ENCODE measurements at places on chromosomes 16 and 17.

DNA sequence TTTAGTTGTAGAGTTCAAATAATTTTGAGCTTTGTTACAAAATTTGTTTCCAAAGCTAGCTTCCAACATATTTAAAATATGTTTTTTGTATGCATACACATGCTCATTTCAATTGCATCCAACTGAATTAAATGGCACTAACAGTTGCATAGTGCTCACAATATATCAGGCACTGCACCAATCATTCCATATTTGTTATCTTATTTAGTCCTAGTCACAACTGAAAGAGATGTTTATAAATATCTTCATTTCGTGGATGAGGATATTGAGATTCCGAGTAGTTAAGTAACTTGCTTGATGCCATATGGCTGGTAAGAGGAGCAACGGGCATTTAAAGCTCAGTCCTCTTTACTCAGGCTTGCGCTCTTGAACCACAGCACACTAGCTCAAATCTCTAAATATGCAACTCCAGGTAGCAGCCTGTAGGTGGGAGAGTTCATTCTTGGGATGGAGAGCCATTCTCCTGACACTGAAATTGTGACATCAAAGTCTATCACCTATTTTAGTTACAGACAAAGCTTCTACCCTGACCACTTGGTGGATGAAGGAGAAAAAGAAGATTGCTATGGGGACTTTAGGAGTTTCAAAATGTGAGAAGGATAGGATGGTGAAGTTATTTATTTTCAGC lies 118.0 kb upstream of the CA10 start:
- DNase-seq: no peak

DNA sequence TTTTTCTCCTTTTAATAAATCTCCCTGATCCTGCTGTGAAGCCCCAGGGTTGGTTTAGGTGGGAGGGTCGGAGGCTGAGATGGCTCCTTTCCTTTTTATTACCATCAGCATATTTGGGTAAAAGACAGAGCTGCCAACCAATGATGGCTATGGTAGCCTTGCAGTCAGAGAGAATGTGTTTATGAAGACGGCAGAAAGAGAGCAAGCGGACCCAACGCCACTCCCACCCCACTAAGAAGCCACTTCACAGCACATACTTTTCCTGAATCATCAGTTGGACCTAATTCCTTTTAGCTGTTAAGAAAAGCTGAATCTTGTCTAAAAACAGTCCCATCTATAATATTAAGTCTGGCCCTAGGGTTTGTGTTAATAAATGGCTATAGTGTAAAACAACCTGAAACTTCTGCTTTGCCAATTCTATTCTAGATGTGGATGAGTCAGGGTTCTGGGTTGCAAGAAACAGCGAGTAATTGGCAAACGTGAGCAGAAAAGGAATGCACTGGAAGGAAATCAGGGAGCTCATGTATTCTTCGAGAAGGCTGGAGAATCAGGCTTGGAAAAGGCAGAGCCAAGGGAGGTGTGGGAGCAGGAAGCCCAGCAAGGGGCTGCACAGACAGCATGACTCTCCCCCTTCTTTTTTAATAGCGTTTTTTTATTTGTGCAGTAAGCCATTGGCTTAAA lies 34.0 kb upstream of the PRKCA start:
- DNase-seq: no peak

- no peak for DNase-seq
Measured at GRCh38 chr17:38461683-38462082, 33.4 kb downstream of the ARHGAP23 start.

- no peak for DNase-seq
Measured at GRCh38 chr17:48629411-48629759, 3.2 kb upstream of the HOXB9 start.

GRCh38 chr17:65771704-65772103 lies 210.3 kb upstream of the AXIN2 start:
- DNase-seq: no peak

DNA sequence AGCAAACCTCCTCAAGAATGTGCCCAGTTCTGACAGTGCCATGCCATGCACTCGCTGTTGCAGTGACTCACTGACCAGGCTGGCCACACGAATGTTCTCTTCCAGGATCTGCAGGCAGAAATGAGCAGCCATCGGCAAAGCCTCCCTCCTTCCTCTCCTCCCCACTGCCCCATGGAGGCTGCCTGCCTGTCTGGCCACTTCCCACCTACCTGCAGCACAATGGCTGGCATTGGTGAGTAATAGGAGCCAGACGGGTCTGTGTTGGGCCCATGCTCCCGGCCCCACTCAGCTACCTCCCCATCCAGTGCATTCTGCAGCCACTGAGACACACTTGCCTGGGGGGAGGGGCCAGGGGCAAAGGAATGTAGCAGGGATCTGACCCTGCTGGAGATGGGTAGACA lies 2.8 kb upstream of the MATCAP1 start:
- no peak for DNase-seq

DNA sequence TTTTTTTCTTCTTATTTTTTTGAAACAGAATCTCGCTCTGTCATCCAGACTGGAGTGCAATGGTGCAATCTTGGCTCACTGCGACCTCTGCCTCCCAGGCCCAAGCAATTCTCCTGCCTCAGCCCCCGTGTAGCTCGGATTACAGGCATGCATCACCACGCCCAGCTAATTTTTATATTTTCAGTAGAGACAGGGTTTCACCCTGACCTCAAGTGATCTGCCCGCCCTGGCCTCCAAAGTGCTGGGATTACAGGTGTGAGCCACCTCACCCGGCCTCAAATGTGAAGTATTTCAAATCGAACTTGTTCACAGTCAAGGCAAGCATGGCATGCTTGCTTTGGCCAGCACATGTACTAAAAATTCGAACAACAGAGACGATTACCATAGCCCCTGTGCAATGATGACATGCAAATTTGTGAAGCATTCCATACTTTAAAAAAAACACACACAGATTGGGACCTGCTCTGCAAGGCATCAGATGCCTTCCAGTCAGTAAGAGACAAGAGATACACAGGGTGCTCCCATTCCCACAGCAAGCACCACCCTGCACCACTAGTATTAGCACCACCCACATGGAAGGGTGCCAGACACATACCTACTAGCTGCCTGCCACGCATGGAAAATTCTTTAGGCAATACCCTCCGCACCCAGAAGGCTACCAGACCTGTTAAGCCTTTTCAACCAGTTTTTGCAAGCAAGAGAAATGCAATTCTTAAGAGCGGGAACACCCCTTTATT lies 47.2 kb downstream of the ANKRD11 start:
- DNase-seq: peak; percentile 11

GRCh38 chr17:28526381-28526780 lies 20.2 kb downstream of the FOXN1 start:
- no peak for DNase-seq

DNA sequence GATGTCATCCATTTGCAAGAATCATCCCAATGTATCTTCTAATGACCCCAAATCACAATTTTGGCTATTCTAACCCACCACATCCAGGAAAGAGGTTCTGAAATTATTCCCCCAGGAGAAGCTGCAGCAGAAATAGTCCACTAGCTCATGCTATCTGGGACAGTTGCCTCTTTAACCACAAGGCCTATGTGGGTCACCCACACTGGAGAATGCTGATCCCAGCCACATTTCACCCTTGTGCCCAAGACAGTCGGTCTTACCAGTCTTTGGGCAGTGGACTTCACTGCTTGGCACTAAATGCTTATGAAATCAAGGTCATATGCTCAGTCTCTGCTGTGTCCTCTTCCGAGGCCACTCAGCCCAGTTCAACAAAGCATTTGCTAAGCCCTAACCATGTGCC lies 27.0 kb downstream of the ABCC12 start:
- no peak for DNase-seq

DNA sequence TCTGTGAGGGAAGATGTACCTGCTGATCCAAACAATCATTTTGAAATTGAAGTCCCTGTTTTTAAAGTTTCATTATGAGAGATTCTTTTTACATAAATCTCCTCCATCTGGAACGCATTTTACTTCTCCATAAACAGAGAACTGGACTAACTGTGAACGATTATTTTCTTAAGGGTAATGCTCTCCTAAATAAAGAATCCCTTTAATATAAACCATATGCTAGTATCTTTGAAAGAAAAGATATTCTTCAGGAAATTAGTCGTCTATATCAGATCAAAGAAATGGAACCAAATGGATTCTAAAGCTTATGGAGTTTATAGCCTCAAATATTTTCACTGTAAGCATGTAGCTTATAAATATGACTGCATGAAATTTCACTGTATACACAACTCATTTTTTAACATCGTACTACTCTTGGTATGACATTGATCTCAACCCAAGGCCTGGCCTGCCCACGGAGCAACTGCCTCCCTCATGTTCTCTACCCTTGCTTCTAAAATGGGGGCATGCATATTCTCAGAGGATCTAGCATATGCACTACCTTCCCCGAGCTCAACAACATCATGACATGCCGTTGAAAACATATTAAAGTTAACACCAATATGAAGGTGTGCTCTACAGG lies 66.4 kb downstream of the MYH10 start:
- no peak for DNase-seq

GRCh38 chr16:77732241-77732946 lies 10.1 kb downstream of the NUDT7 start:
- no peak for DNase-seq

All from HS-5 (cell line).